ENCODE measurements at places on chromosomes 13 and 19. TPM values are rescaled to one million over a fixed set of nuclear protein-coding genes. Genes with fewer than 3 reads are reported as not detected.

DNA sequence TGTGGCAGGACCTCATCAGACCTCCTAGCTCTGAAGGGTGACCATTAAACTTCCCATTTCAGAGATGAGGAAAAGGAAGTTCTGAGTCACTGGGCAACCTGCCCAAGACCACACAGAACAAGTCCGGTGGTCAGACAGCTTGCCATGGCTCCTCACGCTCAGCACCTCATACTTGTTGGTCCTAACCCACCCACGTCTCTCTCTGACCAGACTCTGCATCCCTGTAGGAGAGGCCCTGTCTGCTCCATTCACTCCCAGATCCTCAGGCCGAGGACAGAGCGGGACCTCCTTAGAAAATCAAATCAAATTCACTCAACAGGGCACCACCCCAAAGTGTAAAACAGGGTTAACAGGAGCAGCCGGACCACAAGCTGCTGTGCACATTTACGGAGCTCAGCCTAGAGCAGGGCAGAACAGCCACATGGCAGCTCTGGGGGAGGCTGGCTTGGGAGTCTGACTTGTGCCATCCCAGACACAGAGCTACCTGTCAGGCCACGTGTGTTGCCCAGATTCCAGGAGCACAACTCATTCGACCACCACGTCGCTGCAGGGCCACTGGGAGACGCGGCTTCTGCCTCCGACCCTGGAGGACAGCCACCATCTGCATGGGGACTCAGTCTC is 1.7 kb downstream of the MIER2 start:
- DNase-seq = no peak
- peaks cover 71% of the 10 kb centered on the region for H3K4me1 ChIP-seq
- peak overlapping the region; percentile 93 for H3K4me3 ChIP-seq

IZUMO2 gene
- not detected for total RNA-seq

TEAD2 gene
- 12.1 TPM for total RNA-seq

DNA sequence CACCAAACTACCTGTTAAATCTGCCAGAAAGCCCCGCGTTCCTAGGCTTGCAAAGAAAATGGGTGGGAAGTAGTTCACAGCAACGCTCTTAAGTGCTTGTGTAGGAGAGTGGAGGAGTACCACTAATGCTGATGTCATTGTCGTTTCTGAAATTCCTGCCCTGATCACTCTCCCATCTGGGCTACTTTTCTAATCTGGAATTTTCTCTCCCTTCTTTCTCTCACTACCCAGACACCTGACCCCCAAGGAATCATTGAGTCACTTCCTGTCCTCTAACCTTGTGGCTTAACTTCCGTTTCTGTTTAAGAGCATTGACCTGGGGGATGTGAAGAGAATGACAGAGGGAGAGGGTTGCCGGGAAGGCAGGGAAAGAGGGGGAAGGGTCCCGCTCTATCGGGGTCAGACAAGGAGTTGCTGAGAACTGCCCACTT is 98.7 kb downstream of the STARD13 start:
- H3K27me3 ChIP-seq = no peaks in the 10 kb centered on the region
- DNase-seq = no peak
- peaks cover 9% of the 10 kb centered on the region for H3K4me1 ChIP-seq

ZNF181 gene
- 15.5 TPM for total RNA-seq

DNA sequence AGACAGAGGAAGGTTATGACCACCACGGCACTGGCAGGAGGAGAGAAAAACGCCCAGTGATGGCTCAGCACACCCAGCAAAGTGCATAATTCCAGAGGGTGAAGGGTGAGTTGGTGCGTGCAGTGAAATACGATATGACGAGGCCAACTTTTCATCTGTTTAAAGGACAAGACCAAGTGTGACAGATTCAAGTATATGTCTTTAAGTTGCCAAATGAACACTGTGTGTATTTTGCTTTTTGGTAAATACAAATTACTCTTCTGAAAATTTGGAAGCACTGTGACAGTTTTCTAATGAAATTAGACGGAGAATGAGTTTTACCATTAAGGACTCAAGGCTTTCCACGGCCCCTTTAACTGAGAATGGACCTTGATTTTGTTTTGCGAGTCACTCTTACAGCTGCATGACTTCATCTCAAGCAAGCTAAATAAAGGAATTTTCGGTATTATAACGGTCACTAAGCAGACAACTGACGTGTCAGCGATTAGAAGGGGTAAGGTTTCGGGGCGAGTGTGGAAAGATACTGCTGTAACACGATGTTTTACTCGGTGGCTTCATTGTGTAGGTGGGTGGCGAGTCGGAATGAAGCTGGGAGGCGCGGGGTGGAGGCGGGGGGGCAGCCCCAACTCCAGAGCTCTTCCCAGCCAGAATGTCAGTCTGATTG is 22.8 kb downstream of the COL4A2 start:
- no peaks in the 10 kb centered on the region for H3K4me1 ChIP-seq
- no peak overlapping the region for H3K4me3 ChIP-seq
- no peaks in the 10 kb centered on the region for H3K36me3 ChIP-seq
- H3K27ac ChIP-seq = no peak overlapping the region
- DNase-seq = no peak
- no peaks in the 10 kb centered on the region for H3K27me3 ChIP-seq

DNA sequence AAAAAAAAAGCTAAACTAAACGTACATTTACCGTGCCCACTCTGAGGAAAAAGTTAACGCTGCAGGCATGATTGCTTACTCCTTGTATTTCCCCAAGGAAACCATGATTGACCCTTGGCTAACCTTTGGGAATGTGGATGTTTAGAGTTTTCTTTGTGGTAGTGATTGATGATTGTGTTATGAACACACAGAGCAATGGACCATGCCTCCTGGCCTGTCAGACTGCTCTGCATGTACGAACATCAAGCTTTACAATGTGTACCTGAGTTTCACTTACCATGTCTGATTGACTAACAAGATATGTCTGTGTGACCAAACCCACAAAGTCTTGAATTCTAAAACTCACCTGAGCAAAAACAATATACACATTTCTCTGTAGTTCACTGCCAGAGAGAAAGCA is 35.1 kb downstream of the MYCBP2 start:
- no peak for DNase-seq
- H3K27me3 ChIP-seq = no peaks in the 10 kb centered on the region
- no peak overlapping the region for H3K27ac ChIP-seq
- peaks cover 8% of the 10 kb centered on the region for H3K4me1 ChIP-seq
- H3K4me3 ChIP-seq = no peak overlapping the region
- H3K36me3 ChIP-seq = peaks cover 2% of the 10 kb centered on the region

IZUMO4 gene
- 0.24 TPM for total RNA-seq

- no peak overlapping the region for H3K4me3 ChIP-seq
- H3K27ac ChIP-seq = no peak overlapping the region
- peaks cover 54% of the 10 kb centered on the region for H3K4me1 ChIP-seq
- no peaks in the 10 kb centered on the region for H3K27me3 ChIP-seq
These were observed 25.5 kb downstream of the FGF21 start for GRCh38 chr19:48780631-48781391.

- H3K4me1 ChIP-seq = peaks cover 58% of the 10 kb centered on the region
- H3K27me3 ChIP-seq = no peaks in the 10 kb centered on the region
- H3K4me3 ChIP-seq = no peak overlapping the region
- DNase-seq = no peak
These were observed 2.1 kb downstream of the ZNF331 start for GRCh38 chr19:53540091-53540490.

SUGP2 gene
- 32.3 TPM for total RNA-seq

- H3K4me1 ChIP-seq = peaks cover 13% of the 10 kb centered on the region
- H3K27me3 ChIP-seq = no peaks in the 10 kb centered on the region
- DNase-seq = no peak
- no peak overlapping the region for H3K4me3 ChIP-seq
- H3K27ac ChIP-seq = no peak overlapping the region
These were observed 112.7 kb downstream of the OLFM4 start for GRCh38 chr13:53141336-53141735.

PVR gene
- 43.4 TPM for total RNA-seq

DNA sequence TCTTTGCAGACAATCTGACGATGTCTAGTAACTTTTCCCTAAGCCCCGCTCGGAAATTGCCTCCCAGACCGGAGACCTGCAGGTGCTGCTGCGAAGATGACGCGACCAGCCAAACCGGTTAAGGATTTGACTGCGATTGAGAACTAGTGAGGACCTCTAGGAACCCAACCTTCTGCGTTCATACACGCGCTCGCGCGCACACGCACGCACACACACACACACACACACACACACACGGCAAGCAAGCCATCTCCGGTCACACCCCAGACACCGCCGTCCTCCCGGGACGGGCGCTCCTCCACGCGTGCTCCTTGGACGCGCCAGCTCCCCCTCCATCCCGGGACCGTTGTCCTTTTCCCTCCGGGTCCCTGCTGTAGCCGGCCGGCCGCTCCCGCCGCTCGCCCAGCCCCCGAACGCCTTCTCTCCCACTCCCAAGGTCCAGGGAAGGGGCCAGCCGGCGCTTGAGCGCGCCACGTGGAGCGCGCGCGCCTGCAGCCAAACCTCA is 1.2 kb downstream of the TBC1D4 start:
- peak overlapping the region; percentile 91 for H3K27ac ChIP-seq
- H3K4me1 ChIP-seq = peaks cover 50% of the 10 kb centered on the region
- no peaks in the 10 kb centered on the region for H3K27me3 ChIP-seq
- H3K4me3 ChIP-seq = peak overlapping the region; percentile 94
- DNase-seq = peak; percentile 53
- H3K36me3 ChIP-seq = no peaks in the 10 kb centered on the region

- H3K27me3 ChIP-seq = no peaks in the 10 kb centered on the region
- no peaks in the 10 kb centered on the region for H3K36me3 ChIP-seq
- DNase-seq = peak; percentile 92
- H3K27ac ChIP-seq = peak overlapping the region; percentile 64
These were observed 27.8 kb upstream of the IGFL4 start for GRCh38 chr19:46068345-46069258.

KLK6 gene
- total RNA-seq = 0.15 TPM

REX1BD gene
- total RNA-seq = 20.7 TPM

GRCh38 chr13:97321101-97321500 is 99.0 kb downstream of the MBNL2 start:
- H3K4me1 ChIP-seq = peaks cover 19% of the 10 kb centered on the region
- H3K27me3 ChIP-seq = no peaks in the 10 kb centered on the region
- H3K4me3 ChIP-seq = no peak overlapping the region
- no peak for DNase-seq

IGFL3 gene
- total RNA-seq = not detected

- DNase-seq = no peak
- H3K36me3 ChIP-seq = peaks cover 13% of the 10 kb centered on the region
- H3K4me1 ChIP-seq = peaks cover 25% of the 10 kb centered on the region
- no peaks in the 10 kb centered on the region for H3K27me3 ChIP-seq
- H3K4me3 ChIP-seq = no peak overlapping the region
These were observed 103.8 kb downstream of the TNFRSF19 start for GRCh38 chr13:23673867-23674605.

- H3K4me1 ChIP-seq = 0 out of 2 replicates have a peak, but pooled peaks cover 6% of the 10 kb centered on the region
- DNase-seq = no peak
- no peaks in the 10 kb centered on the region for H3K36me3 ChIP-seq
- H3K27ac ChIP-seq = no peak overlapping the region
- H3K27me3 ChIP-seq = no peaks in the 10 kb centered on the region
- no peak overlapping the region for H3K4me3 ChIP-seq
These were observed 22.3 kb downstream of the TJP3 start for GRCh38 chr19:3730457-3730958.

DNA sequence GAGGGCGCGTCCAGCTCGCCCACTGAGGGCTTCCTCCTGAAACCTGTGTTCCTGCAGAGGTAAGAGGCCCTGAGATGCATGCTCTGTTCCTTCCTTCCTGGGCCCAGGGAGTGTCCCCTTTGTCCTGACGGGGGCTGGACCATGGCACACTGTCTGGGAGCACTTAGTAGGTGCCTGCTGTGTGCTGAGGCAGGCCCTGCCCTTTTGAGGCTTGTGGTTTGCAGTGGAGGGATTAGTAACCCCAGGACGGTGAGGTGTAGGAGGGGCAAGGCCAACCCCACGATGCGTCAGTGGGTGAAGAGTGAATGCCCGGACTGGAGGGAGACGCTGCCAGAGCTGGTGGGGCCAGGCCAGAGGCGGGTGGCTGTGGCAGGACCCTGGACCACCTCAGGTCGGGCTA is 11.2 kb upstream of the F2RL3 start:
- no peaks in the 10 kb centered on the region for H3K4me1 ChIP-seq
- no peak for DNase-seq
- no peaks in the 10 kb centered on the region for H3K27me3 ChIP-seq
- no peak overlapping the region for H3K27ac ChIP-seq
- peaks cover 14% of the 10 kb centered on the region for H3K36me3 ChIP-seq
- no peak overlapping the region for H3K4me3 ChIP-seq

DNA sequence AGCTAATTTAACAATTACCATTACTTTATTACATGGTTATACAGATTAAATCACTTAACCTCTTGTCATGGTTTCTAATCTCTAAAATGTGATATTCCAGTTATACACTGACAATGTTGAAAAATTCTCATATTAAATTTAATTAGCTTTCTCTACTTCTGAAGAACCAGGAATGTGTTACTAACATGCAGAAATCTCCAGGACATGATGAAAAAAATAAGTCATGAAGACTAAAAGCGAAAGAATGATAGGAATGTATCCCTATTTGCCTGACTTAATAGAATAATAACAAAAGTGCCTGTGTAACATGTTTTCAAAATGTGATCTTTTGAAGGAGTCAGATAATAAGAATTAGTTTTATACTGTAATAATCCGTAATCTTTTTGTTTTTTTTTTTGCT is 2823.7 kb upstream of the PCDH20 start:
- DNase-seq = no peak
- H3K4me1 ChIP-seq = no peaks in the 10 kb centered on the region
- no peaks in the 10 kb centered on the region for H3K27me3 ChIP-seq
- H3K4me3 ChIP-seq = no peak overlapping the region
- H3K36me3 ChIP-seq = no peaks in the 10 kb centered on the region

DNA sequence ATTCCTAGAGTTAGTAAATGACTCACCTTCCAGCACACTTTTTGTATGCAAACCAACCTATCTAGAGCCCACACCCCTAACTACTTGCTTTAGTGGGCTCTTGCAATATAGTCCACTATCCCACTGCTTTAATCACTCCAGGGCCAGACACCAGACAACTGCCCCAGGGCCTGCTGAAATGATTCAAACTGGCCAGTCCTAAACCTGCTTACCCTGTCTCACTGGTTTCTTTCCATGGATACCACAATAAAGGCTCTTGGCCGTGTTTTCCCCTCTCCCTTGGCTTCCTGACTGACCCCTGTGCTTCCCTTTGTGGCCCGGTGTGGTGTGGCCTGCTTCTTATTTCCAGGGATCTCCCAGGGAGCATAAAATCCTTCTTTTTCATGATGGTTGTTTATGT is 14.6 kb downstream of the HS6ST3 start:
- H3K27me3 ChIP-seq = peaks cover 12% of the 10 kb centered on the region
- no peaks in the 10 kb centered on the region for H3K4me1 ChIP-seq
- no peak overlapping the region for H3K27ac ChIP-seq

GRCh38 chr19:50820086-50820485 is 3.5 kb downstream of the KLK1 start:
- H3K27ac ChIP-seq = no peak overlapping the region
- H3K27me3 ChIP-seq = peaks cover 7% of the 10 kb centered on the region
- no peaks in the 10 kb centered on the region for H3K4me1 ChIP-seq
- H3K36me3 ChIP-seq = no peaks in the 10 kb centered on the region

LRRC4B gene
- not detected for total RNA-seq

- H3K27ac ChIP-seq = no peak overlapping the region
- H3K4me1 ChIP-seq = peaks cover 7% of the 10 kb centered on the region
- H3K4me3 ChIP-seq = no peak overlapping the region
- no peak for DNase-seq
- H3K36me3 ChIP-seq = no peaks in the 10 kb centered on the region
These were observed 1.2 kb downstream of the CD70 start for GRCh38 chr19:6589711-6590257.

- DNase-seq = no peak
- no peak overlapping the region for H3K27ac ChIP-seq
- 0 out of 2 replicates have a peak, but pooled peaks cover 3% of the 10 kb centered on the region for H3K27me3 ChIP-seq
These were observed 478 bp downstream of the CLC start for GRCh38 chr19:39737351-39737750.

KHSRP gene
- total RNA-seq = 160 TPM

Data from HepG2 (cell line).